ENCODE measurements at places on chromosomes 4 and X.

- no peak for DNase-seq
These were observed 11.5 kb downstream of the FGB start for GRCh38 chr4:154574311-154574710.

DNA sequence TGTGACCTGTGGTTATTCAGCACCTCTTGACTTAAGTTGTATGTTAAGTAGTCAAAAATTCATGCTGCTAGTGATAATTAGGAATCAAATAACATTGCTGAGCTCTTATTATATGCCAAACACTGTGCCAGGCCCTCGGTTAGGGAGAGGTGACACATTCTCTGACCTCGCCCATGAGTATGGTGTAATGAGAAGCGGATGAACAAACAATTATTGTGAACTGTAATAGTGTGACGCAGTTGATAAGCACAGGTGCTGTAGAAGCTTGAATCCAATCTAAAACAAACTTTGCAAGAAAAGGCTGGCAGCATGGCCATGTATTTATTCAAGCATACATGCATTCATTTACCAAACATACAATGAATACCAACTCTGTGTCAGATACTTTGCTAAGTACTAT lies 303.5 kb upstream of the HS3ST1 start:
- DNase-seq, result no peak

- DNase-seq, result no peak
These were observed 236.6 kb upstream of the ANKRD50 start for GRCh38 chr4:124948976-124949597.

GRCh38 chrX:45669715-45670340 lies 469.2 kb upstream of the DIPK2B start:
- DNase-seq, result no peak

DNA sequence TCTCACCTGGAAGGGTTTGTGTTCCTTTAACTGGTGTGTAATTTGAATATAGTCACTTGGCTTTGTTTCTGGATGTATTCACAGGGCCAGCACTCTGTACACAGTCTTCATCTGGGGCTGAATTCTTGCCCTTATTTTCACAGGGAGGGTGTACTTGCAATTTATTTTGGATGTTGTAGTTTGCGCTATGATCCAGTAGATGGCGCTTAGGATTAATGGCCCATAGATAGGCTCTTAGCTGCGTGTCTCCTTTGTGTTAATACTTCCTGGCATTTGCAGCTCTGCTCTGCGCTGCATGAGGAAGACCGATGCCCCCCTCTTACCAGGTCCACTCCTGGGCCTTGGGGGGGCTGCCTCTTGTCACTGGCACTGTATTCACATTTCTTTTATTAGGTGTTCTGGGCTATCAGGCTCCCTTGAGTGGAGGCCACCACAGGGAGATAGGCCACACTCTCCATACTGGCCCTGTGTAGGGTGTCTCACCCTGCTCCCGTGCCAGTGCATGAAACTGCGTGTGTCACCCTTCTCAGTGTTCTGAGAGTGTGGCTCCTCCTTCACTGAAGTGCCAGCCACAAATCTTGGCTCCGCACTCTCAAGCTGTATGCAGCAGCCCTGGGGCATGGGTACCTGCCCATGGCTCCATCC lies 562.2 kb downstream of the ZIC3 start:
- no peak for DNase-seq

GRCh38 chrX:6446582-6446981 lies 88.3 kb downstream of the VCX3A start:
- no peak for DNase-seq

DNA sequence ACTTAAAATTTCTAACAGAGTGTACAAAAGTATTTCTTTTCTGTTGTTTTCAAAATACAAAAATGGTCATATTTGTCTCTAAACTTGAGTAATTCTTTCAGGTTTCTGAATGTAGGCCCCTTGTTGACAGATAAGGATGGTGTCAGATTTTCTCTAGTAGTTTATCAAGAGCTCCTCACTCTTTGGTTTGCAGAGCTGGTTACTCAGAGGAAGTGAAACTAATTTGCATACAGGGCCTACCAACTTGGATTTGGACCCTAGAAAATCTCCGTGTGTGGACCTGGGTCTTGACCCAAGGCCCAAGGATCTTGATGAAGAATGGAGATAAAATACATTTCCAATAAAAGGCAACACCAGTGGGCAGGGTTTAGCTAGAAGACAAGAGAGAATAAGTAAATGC lies 433 bp upstream of the ADH6 start:
- DNase-seq, result no peak

DNA sequence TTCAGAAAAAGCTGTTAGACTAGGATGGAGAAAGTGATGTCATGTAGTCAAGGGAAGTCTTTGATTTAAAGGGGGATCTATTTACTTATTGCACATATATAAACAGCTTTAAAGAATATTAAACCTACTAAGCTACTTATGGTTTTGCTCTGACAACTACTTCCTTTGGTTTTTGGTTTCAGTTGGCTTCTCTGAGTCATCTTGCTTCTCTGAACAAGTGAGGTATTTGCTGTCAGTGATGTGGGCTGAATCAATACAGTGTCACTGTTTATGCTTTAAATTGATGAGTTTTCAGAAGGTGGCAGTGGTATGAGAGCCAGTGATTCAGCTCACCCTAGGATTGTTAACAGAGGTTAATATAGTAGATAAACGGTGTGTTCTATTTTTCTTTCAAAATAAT lies 75.1 kb downstream of the CEP44 start:
- no peak for DNase-seq

Data from stimulated activated CD4-positive, alpha-beta T cell treated with anti-CD3 and anti-CD28 coated beads, Interleukin-12 subunit alpha, Interleukin-12 subunit beta, amount 100 ng/mL, for 24 hours (primary cell).